ENCODE measurements at places on chromosomes 7 and 10. TPM values are rescaled to one million over a fixed set of nuclear protein-coding genes. Genes with fewer than 3 reads are reported as not detected.
A peak's percentile ranks its signal among the peaks of the same experiment; 100 is the strongest.

The EIF5AL1 gene
- 0.65 TPM for total RNA-seq

The EEPD1 gene
- total RNA-seq: 1.2 TPM

The GNG11 gene
- 0.16 TPM for total RNA-seq

The THNSL1 gene
- 8.8 TPM for total RNA-seq

The TRPV5 gene
- 0.30 TPM for total RNA-seq

The SLC26A5 gene
- total RNA-seq: not detected

The LRRC4 gene
- total RNA-seq: 0.22 TPM

The HOXA11 gene
- not detected for total RNA-seq

The POMZP3 gene
- total RNA-seq: 19.7 TPM

The UCN3 gene
- not detected for total RNA-seq

The LIPK gene
- not detected for total RNA-seq

The TMEM139 gene
- total RNA-seq: 0.29 TPM

The AS3MT gene
- 2.5 TPM for total RNA-seq

The SPDYE3 gene
- not detected for total RNA-seq

The CNPY1 gene
- not detected for total RNA-seq

The IL6 gene
- total RNA-seq: not detected

The XRCC2 gene
- 1.1 TPM for total RNA-seq

DNA sequence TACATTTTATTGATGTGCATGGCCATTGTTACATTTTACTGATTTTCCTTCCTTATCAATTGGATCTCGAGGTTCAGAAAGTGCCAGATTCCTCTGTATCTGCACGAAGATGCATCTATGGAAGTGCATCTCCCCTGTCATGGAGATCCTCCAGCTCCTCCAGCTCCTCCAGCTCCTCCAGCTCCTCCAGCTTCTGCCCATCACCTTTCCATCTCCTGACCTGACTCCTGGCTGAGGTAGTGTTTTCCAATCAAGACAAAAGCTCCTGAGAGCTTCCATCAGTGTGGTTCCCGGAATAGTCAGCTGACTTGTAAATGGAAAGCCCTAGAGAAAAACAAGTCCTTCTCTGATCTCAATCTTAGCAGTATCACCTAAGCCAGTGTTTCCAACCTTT, 90.8 kb upstream of the KLF6 start:
- no peak for DNase-seq

- peak; percentile 61 for DNase-seq
These were observed 17.6 kb downstream of the DNAJB12 start for GRCh38 chr10:72337039-72337629.

DNA sequence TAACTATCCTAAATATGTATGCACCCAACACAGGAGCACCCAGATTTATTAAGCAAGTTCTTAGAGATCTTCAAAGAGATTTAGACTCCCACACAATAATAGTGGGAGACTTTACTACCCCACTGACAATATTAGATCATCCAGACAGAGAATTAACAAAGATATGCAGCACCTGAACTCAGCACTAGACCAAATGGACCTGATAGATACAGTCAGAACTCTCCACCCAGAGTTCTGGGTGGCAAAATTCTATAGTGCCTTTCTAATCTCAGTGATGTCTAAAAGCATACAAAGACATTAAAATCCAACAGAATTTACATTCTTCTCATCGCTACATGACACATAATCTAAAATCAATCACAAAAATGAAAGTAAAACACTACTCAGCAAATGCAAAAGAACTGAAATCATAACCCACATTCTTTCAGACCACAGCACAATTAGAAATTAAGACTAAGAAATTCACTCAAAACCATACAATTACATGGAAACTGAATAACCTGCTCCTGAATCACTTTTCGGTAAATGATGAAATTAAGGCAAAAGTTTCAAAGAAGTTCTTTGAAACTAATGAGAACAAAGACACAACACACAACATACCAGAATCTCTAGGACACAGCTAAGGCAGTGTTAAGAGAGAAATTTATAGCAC, 183.2 kb downstream of the AGMO start:
- no peak for DNase-seq

- no peak for DNase-seq
These were observed 80.4 kb downstream of the EGFR start for GRCh38 chr7:55099066-55099820.

GRCh38 chr10:22475651-22476600, 130.6 kb downstream of the SPAG6 start:
- DNase-seq: no peak

GRCh38 chr10:28754930-28755718, 77.8 kb downstream of the BAMBI start:
- DNase-seq: no peak

GRCh38 chr7:142867398-142868187, 12.7 kb downstream of the EPHB6 start:
- DNase-seq: no peak

DNA sequence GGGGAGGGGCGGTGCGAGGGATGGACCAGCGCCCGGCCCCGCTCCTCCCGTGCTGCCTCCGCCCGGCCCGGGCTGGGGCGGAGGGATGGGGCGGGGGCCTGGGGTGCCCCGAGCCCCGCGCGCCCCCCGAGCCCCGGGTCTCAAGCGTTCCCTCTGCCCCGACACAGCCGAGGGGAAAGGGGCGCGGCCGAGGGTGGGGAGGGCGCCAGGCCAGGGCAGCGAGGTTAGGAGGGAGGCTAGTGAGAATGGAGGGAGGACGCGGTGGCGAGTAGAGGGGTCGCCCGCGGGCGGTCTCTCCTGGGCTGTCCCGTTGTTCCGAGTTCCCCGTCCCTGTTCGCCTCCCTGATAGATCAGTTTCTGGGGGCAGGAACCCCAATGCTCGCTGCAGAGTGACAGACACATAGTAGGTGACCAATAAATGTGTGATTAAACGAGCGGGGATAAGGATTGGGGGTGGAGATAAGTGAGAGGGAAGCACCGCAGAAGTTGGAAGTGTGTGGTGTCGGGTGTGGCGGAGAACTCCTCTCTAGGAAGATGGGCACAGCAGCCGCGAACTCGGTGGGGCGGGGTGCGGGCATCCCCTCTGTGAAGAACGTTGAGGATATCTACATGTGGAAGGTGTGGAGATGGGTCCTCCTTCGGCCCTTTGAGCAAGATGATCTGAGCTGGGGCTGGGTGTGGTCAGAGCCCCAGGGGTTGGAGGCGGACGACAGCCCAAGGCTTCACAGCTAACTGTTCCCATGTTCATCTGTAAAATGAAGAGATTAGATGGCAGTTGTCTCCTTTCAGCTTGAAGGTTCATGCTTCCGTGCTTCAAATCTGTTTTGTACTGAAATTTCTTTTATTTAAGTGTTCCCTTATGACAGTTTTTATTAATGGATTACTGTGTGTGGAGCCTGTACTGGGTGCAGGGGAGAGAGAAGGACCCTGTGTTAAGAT, 580 bp downstream of the ZNF775 start:
- DNase-seq: no peak

DNA sequence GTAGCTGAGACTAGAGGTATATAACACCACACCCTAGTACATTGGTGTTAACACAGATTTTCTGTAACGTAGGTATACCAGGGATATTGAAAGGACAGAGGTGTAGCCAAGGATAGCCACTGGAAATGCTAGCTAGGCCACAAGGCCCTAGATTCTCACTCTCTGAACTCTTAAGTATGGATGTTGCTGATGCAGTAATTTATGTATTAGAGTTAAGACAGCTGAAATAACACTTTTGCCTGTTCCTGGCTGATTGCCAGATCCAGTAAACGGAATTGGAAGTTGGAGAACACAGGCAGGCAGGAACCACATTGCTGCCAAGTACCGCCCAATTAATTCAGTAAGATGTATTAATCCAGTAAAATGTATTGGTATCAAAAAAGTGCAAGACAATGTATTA, 1.8 kb downstream of the CALU start:
- no peak for DNase-seq

- DNase-seq: no peak
These were observed 990.3 kb upstream of the ZNF722 start for GRCh38 chr7:63008366-63008765.

DNA sequence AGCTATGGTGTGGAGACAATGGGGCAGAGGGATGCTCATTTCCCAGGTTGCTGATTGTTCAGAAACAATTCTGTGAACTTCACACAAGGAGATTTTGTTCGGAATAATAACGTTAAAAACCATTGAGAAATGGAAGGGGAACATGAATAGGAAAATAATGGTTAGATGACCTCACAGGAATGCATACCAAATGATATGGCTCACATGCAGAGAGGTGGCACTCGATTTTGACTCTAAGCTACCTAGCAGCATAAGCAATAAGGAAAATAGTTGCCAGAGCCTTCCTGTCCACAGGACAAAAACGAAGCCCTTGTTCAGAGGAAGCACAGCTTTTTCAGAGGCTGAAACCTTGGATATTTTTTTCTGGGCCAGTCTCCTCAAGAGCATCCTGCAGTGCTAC, 293.1 kb downstream of the ZEB1 start:
- DNase-seq: no peak

- DNase-seq: no peak
These were observed 715.9 kb downstream of the AUTS2 start for GRCh38 chr7:70314221-70314620.

GRCh38 chr10:9228771-9229170, 1174.3 kb downstream of the GATA3 start:
- no peak for DNase-seq

- DNase-seq: no peak
These were observed 124.9 kb upstream of the HDAC9 start for GRCh38 chr7:18370633-18371032.

GRCh38 chr10:44628921-44629320, 244.0 kb upstream of the CXCL12 start:
- DNase-seq: no peak

GRCh38 chr7:95213809-95214492, 110.4 kb downstream of the PON1 start:
- DNase-seq: no peak

DNA sequence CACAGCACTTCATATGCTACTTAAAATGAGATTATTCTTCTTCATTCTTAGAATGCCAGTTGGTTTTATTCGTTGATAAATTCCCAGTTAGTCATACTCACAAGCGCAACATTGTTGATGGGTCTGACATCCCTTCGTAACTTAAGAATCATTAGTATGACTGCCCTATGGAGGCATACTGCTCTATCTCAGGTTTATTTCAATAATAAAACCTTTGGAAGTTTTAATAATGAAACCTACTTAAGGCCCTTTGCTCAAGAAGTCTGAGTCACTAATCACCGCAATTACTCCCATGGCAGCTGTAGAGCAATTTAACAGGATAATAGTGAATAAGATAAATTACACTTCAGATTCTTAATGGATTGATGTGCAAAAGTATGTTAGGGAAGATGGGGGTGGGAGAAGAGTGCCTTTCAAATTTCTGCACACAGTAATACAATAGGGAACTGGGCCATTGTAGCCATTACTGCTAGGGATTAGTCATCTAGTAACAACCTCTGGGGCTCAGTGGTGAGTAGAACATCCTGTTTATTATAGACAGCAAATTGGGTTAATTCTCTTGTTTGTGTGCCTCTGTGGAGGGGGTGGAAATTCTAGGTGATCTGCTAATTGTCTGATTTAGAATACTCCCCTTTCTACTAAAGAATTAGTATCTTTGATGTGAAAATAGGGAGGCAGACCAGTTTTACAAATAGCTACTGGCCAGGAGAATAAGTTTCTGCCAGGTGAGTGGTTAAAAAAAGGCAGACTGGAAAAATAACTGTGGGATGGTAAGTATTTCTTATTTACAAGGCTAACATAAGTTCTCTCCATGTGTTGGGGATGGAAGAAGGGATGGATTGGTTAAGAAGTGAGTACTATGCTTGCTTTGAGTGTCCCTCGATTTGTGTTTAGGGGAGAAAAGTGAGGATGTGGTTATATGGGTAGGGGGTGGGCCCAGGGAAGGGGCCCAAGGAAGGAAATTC, 74.5 kb upstream of the VKORC1L1 start:
- DNase-seq: no peak

GRCh38 chr10:99372546-99373271, 43.6 kb downstream of the CNNM1 start:
- no peak for DNase-seq

GRCh38 chr10:86262688-86263181, 103.9 kb downstream of the GRID1 start:
- no peak for DNase-seq

- DNase-seq: no peak
These were observed 83.3 kb downstream of the PAXIP1 start for GRCh38 chr7:154919344-154920225.

- no peak for DNase-seq
These were observed 5.7 kb downstream of the PAX4 start for GRCh38 chr7:127612263-127612662.

- DNase-seq: no peak
These were observed 1.1 kb downstream of the ADK start for GRCh38 chr10:74151879-74152722.

DNA sequence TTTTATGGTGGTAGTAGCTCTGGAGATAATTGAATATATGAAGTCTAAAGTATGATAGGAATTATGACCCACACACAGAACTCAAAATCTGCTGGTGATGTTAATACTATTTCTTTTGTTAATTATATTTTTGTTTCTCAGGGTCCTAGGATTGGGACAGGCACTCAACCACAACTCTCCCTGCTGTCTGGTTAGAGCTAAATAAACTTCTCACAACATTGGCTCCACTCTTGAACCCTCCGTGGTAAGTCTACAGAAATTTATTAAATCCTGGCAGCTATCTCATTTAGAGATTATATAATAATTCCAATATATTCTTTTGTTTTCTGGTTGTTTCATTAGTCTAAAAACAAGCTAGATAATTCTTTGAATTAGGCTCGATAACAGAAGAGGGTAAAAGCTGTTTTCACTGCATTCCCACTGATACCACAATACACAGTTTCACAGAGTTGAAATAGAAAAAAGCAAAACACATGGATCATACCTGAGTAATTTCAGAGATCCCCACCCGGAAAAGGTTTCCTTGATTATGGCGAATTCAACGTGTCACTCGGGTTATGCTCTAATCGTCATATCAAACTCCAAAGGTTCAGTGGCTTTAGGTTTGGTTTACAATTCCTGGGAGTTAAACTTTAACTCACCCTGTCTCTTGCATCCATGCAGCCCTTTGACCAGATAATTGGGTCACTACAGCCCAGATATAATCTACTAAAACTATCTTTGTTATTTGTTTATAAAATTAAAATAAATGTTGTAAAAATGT, at the start of gene A1CF:
TSS of gene A1CF (minus strand) at position 531 of the 763 bp plus-strand sequence. CDS start 25,687 bp downstream, outside the sequence.
- no peak for DNase-seq

DNA sequence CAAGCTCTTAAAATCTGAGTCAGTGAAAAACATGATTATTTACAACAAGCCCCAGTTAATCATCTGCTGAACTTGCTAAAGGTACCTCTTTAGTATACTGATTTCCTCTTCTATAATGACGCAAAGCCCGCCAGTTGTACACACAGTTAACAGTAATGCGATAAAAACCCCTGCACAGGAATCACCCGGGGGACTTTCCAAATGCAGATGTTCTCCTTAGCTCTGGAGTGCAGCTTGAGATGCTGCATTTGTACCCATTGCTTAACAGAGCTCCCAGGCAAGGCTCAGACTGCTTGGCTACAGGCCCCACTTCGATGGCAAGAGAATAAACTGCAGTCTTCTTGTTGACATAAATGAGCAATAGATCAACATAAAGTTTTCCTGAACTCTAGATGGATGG, 279.6 kb upstream of the HGF start:
- no peak for DNase-seq

- no peak for DNase-seq
These were observed 439 bp downstream of the RBP4 start for GRCh38 chr10:93600446-93601145.

- no peak for DNase-seq
These were observed 30.2 kb downstream of the C10orf71 start for GRCh38 chr10:49329146-49329505.
